Effector memory CD4-positive, alpha-beta T cell (primary cell): ENCODE measurements at places on chromosomes 5 and 9.

GRCh38 chr9:114285166-114285867 lies 37.6 kb upstream of the ORM1 start:
- no peak for DNase-seq

- no peak for DNase-seq
Observed at GRCh38 chr5:34436761-34437501, 219.2 kb upstream of the RAI14 start.

DNA sequence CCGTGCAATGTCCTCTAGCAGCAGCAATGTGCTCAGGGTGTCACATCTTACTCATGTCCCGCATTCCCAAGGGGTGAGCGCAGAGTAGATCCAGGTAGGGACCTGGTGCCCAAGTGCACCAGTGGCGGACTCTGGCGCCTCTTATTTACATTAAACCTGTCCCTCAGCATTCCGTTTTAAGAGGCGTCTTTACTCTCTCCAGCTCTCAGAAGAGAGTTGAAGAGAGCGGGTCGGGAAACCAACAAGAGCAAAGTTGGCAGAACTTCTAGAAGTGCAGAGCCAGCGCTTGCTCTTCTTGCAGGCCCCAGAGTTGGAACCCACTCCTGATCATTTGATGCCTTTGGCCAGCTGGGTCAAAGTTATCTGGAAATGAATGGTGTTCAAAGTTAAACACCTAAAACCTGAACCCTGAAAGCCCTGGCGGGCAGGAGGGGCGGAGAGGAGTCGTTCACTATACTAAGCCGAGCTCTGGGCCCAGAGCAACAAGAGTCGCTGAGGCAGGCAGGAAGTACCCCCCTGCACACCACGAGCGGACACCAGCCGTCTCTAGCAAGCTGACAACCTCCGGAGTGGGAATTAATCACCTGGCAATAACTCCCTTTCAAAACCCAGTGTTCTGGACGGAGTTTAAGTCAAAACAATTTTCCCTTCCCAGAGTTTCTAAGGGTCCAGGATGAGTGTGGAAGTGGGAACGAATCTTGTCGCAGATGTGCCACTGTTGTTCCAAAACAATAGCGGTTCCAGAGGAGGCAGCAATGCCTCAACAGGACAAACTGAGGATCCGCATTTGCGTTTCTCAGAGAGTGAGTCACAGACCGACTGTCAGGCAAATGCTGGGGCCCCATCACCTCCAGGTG lies 122.8 kb downstream of the TMEM161B start:
- no peak for DNase-seq

DNA sequence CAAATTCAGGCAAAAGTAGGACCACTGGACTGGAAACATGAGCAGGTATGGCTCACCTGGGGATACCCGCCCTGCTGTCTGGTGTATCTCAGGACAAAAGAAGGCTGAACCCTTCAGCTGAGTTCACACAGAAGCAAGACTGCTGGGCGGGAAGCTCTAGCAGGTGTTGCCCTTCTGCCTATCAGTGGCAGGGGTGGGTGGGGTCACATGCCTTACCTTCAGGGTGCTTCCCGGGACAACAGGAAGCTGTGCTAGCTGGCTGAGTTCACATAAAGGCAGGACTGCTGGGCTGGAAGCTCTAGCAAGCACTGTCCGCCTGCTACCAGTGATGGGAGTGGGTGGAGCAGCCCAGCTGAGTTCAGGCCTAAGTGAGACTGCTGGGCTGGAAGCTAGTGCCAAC lies 498.8 kb upstream of the ZNF608 start:
- no peak for DNase-seq

GRCh38 chr5:125559296-125559695 lies 812.9 kb upstream of the ZNF608 start:
- DNase-seq = no peak

GRCh38 chr9:85055506-85056202 lies 386.1 kb downstream of the NTRK2 start:
- no peak for DNase-seq

DNA sequence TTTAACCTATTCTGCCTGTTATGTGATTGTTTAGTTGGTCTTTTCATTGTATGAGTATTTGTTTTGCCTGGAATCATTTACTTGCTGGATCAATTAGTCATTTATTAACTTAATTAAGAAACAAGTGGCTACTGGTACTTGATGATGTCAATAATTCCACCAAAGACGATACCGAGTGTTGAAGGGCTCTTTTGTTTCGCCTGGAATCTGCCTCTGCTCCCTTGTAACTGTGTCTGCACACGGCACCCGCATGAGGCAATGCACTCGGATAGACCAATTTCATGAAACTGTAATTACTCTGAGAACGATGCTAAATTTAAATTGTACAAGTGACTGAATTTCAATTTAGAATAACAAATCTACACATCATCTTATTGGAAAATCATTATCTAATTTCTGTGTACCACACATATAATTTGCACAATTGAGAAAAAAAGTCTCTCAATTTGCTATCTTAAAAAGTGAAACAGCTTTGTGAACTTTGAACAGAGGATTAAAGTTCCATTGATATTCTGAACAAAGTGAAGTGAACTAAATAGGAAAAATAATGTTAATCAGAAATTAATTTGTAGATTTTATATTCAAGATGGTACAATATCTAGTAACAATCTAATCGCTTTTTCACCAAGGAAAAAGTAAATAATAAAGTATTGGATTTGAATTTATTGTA lies 143.2 kb downstream of the CTNND2 start:
- DNase-seq = no peak

DNA sequence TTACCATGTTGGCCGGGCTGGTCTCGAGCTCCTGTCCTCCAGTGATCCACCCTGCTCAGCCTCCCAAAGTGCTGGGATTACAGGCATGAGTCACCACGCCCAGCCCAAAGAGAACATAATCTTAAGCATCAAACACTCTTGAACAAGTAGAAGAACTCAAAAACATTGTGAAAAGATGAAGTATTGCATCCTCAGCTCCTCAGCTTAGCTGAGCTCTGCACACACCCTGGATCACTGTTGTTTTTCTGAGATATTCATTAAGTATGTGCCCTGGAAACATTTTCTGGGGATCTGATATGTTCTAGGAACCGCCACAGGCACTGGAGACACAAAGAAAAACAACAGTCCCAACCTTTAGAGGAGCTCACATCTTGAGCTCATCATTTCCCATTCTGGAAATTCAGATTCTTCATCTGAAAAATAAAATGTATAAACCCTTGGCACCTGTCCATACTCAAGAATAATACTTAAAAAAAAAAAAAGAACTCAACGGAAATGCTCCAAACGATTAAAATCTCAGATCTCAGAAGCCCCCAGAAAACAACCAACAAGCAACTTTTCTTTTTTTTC lies 62.2 kb upstream of the ZNF462 start:
- DNase-seq = no peak

GRCh38 chr9:34452568-34452967 lies 5.8 kb downstream of the FAM219A start:
- DNase-seq = no peak

DNA sequence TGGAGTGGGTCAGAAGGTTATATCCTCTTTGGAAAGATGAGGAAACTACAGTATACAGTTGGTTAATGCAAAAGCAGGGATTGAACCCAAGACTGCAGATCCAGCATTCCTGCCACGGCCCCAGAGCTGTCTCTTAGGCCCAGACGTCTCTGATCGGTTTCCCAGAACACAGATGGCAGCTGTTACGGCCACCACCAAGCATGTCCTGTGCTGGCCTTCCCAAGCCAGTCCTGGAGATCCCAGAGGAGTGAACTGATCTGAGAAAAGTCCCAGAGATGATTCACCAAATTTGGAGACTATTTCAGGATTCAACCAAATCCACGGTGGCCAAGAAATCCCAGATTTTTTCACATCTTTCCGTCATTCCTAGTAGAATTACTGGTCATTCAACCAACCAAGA lies 20.1 kb downstream of the TNIP1 start:
- no peak for DNase-seq

GRCh38 chr5:124524552-124525232 lies 221.7 kb downstream of the ZNF608 start:
- no peak for DNase-seq

DNA sequence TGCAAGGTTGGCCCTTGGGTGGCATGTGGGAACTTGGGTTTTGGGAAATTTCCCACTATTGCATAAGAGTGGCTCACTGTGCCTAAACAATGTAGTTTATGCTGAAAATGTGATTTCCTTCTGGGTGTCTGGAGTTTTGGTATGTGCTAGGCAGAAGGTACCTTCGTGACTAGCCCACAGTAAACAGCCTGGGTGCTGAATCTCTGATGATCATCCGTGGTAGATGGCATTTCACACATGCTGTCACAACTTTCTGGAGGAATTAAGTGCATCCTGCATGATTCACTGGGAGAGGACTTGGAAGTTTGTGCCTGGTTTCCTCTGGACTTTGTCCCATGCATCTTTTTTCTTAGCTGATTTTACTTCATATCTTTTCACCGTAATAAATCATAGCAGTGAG lies 64.5 kb downstream of the LNPEP start:
- no peak for DNase-seq

GRCh38 chr9:97415146-97415545 lies 3.2 kb downstream of the TDRD7 start:
- no peak for DNase-seq

DNA sequence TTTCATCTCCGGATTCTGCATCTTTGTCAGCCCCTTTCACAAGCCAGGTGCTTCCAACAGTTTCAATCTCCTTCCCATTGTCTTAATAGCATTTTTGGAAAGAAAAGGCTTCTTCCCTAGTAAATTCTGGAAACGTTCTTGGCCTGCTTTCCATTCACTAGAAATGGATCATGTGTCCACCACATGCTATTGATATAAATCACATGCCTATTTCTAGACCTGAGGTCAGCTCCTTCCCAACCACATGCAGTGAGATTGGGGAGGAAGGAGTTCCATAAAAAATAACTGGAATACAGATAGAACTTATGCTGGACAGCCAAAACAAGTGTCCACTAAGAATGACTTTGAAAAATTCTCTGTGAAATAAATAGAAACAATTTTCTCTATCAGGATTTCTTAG lies 181.6 kb upstream of the TMEM161B start:
- no peak for DNase-seq

DNA sequence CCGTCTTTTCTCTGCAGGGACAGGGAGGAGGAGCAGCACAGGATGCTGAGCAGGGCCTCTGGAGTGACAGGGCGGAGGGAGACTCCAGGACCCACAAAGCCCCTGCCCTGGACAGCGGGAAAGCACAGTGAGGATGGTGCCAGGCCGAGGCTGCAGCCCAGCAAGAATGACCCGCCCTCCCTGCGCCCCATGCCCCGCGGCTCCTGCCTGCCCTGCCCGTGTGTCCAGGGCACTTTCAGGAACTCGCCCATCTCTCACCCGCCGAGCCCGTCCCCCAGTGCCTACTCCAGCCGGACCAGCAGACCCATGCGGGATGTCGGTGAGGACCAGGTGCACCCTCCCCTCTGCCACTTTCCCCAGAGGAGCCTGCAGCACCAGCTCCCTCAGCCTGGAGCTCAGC lies 9.1 kb upstream of the EXOC3 start:
- no peak for DNase-seq

GRCh38 chr5:137310051-137310730 lies 188.9 kb downstream of the SPOCK1 start:
- DNase-seq = no peak

GRCh38 chr5:137734962-137735554 lies 831 bp downstream of the KLHL3 start:
- no peak for DNase-seq

GRCh38 chr5:136285096-136285855 lies 80.1 kb downstream of the TRPC7 start:
- DNase-seq = no peak

GRCh38 chr5:39446231-39446630 lies 21.5 kb upstream of the DAB2 start:
- no peak for DNase-seq

- no peak for DNase-seq
Observed at GRCh38 chr5:137470111-137470920, 28.8 kb downstream of the SPOCK1 start.

DNA sequence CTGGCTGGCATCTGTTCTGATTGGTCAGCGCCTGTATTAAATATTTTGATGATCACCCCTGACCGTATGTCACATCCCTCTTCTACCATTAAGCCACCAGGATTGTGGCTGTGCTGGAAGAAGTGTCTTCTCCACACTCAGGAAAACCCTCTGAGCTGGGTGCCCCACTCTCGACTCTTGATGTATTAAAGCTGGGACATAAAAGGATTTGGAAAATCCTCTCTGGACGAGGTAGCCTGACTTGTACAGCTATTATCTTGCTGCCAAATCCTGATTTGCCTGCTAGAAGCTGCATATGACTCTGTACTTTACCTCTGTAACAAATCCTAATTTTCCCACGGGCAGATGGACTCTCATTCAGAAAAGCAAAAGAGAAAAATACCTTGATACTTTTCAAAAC lies 161.0 kb downstream of the SLC28A3 start:
- DNase-seq = no peak

- peak; percentile 16 for DNase-seq
Observed at GRCh38 chr5:72817076-72817481, 618 bp downstream of the TNPO1 start.

- DNase-seq = no peak
Observed at GRCh38 chr9:37370968-37371563, 51.4 kb upstream of the GRHPR start.

DNA sequence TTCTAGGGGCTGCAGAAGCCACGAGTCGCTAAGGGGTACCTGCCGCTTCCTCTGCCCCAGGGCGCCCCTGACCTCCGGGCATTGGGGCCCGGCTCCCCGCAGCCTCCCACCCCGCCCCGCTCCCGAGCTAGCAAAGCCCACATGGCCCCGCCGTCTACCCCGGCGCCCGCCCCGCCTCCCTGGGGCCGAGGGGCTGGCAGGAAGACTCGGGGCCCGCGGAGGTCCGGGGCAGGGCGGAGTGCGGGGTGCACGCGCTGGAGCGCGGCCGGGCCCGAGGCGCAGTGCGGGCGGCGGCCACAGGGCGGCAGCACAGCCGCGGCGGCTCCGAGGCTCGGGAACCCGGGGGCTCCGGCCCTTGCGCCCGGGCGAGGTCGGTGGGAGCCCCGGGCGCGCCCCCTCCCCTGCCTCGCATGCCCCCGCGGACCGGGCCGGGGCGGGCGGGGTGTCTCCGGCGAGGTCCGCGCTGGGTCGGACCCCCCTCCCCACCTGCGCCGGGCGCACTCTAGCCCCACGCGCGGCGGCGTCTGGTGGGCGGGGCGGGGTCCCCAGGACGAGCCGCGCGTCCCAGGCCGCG lies 6.7 kb downstream of the NRARP start:
- no peak for DNase-seq

DNA sequence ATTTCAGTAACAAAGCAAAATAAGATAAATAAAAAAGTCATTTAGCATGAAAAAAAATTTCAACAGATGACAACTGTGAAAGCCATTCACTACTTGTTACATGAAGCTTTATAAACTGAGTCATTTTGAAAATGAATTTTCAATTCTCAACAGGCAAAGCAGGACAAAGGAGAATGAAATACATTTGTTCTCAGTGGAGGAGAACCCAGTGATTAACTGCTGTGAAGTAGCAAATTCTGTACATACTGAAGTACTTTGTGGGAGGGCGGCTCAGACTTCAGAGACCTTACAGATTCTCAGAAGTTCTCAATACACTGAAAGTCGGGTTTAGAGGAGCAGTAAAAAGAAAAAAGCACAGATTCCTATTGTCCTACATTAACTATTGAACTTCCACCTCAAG lies 21.7 kb downstream of the SKIC3 start:
- DNase-seq = no peak

GRCh38 chr5:149358294-149358651 lies 427 bp downstream of the PCYOX1L start:
- no peak for DNase-seq

GRCh38 chr5:153136910-153137614 lies 353.4 kb upstream of the GRIA1 start:
- no peak for DNase-seq
